ENCODE measurements at places on chromosomes 3 and 15. TPM values are rescaled to one million over a fixed set of nuclear protein-coding genes. Genes with fewer than 3 reads are reported as not detected.
A peak's percentile ranks its signal among the peaks of the same experiment; 100 is the strongest.

GRCh38 chr15:41958002-41958420, 14.3 kb downstream of the EHD4 start:
- peak; percentile 45 for DNase-seq

DNA sequence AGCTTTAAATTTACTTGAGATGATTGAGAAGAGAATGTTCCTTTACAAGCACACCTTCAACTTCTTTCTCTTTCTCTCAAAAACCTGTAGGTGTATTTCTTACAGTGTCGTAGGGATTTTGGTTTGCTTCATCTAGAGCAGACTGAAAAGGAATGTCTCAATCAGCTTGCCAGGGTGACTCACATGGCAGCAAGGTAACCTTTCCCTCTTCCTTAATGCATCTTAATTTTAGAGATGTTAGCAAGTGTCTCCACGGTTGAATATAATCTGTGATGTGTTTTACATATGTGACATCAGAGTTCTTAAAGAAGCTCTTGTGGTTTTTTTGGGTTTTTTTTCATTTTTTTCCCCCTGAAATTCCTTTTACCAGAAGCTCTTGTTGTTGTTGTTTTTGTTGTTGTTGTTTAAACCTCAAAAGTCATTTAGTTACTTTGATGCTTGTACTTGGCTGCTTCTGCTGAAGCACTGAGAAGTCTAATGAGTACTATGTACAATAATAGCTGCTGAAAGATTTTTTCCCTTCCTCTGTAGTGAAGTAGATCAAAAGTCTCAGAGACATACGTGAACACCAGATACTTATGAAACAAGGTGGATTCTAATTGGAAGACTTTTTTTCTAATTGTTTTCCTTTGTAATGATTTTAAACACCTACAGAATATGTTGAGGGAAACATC, 83.1 kb downstream of the RETNLB start:
- DNase-seq, result no peak

DNA sequence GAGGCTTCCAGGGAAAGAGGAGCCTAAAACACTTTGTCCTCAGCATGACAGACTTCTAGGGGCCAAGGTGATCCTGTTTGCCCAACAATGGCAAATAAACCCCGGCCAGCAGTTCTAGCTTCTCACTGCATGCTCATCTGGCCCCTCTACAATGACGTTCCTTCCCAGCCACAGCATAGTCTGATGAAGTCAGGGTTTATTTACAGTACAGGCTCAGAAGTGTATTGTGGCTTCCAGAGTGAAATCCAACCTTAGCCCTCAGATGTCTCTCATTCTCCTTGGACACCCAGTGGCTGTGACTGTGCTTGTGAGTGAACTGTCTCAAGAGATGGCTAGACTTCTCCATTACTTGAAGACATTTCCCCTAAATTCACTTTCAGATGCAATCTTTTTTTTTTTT, 40.8 kb downstream of the BFSP2 start:
- no peak for DNase-seq

CILP gene
- 1.2 TPM for total RNA-seq

ALG1L2 gene
- total RNA-seq, result 0.61 TPM

GOLGA8Q gene
- total RNA-seq, result not detected
